ENCODE measurements at places on chromosomes 4 and X.

DNA sequence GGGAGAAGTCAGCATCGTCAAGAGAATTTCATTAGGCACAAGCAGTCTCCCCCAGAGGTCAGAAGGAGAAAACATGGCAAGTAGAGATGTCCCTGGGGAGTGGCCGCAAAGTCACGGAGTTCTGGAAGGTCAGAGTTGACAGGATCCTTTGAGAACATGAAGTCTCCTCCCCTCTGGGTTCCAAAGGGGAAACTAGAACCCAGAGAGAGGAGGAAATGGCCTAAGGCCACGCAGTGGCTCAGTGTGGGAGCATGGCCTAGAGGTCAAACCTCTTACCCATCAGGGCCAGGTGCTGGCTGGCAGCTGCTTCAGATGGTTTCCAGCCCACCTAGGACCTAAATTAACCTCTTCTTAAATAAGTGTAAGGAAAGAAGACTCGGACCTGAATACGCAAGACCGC lies 884 bp downstream of the IDH3G start:
- no peak for DNase-seq

GRCh38 chrX:31038575-31039326 lies 33.1 kb downstream of the FTHL17 start:
- DNase-seq: no peak

DNA sequence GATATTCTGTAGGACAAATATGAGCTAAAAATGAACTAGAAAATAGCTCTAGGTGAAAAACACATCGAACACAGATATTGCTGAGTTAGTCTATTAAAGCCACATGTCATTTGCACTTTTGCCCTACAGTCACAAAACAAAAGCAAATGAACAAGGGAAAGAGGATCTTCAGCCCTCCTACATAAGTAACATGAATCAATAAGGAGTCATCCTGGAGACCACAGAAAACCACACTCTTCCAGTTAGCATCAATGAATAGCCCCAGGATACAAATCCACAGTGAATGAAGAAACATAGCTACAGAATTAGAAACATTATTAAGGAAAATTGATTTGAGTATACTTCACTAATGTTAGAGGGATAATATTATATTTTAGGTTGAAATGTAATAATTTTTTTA lies 311.4 kb downstream of the MAPK10 start:
- no peak for DNase-seq

- no peak for DNase-seq
Measured at GRCh38 chr4:138952411-138952810, 63.2 kb upstream of the NOCT start.

DNA sequence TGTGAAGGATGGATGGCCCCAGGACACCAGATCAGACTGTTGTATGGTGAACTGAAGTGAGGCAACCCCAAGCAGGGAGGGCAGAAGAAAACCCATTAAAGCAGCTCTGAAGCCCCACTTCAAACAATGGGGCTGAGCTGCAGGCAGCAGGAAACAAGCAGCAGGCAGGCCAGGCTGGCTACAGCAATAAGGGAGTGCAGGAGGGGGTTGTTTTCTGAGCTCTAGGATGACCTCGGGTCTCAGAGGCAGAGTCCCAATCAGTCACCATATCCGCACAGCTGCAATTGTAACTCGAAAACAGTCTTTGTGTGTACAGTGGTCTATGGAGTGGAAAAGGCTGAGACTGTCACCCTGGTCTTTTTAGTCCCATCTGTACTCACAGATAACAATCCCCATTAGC lies 90.4 kb downstream of the COL4A6 start:
- peak; percentile 48 for DNase-seq

- DNase-seq: no peak
Measured at GRCh38 chrX:40057405-40057804, 40.4 kb downstream of the BCOR start.

DNA sequence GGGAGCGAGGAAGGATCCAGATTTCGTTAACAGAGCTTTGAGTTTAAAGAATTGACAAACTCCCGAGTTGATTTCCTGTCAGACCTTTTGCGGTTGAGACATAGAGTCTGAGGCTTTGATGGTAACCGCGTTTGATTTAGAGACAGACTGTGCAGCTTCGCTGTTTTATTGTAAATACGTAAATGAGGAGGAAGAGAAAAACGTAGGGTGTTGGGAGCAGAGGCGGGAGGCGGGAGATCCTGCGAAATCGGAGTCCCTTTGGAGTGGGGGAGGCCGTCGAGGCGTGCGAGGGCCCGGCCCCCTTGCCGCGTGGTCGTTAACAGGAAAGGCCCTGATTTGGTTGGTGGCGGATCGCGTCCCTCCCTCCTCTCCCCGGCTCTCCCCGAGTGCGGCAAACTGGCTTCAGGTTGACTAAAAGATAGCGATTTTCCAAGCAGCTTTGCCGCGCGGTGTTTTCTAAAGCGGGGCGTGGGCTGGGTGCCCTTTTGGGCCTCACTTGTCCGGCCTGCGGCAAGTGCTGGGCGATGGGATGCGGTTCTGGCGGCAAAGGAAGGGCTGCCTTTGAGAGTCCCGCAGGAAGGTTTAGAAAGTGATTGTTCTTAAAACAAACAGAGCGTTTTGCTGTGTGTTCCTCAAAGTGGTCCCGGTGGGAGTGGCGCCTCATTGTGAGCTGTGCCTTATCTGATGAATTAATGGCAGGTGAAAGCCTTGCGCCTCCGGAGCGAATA lies 857 bp downstream of the SCML1 start:
- no peak for DNase-seq

DNA sequence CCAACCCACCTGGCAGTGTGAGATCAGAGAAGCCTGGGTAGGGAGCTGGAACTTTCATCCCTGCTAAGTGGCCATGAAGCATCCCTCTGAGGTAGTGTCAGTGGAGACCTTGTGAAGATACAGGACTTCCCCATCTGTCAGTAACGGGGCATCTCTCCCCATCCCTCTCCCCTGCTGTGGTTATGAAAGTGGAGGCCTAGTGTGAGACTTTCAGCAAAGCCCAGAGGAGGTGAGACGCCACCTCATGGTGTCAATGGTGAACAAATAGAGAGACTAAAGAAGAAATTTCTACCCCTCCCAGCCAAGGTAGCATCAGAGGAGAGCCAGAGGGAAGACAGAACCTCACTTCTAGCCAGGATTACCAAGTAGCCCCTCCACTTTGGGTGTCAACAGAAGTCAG lies 150.2 kb downstream of the VEGFC start:
- DNase-seq: no peak

DNA sequence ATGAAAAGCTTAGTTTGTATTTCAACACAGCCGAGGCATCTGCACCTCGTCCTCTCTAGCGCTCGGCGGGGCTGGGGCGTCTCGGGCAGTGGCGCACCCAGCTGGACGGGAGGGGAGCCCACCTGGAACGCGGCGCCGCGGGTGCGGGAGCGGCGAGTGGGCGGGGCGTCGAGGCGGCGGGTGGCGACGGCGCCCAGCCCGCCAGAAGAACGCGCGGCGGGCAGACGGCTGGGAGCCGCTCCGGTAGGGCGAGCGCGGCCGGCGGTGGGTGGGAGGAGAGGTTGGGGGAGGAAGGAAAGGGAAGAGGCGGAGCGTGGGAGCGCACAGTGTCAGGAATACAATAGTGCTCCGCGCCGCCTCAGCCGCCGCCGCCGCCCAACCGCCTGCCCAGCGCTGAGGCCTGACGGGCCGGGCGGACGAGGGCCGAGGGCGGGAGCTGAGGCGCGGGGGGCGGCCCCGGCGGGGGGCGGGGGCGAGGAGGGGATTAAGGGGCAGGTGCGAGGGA lies at the start of gene JADE3:
JADE3 (plus strand) TSS at position 324 of the 505 bp plus-strand sequence. CDS start 72,474 bp downstream, outside the sequence.
- DNase-seq: peak; percentile 23

- DNase-seq: no peak
Measured at GRCh38 chr4:149409146-149409545, 406.5 kb downstream of the IQCM start.

DNA sequence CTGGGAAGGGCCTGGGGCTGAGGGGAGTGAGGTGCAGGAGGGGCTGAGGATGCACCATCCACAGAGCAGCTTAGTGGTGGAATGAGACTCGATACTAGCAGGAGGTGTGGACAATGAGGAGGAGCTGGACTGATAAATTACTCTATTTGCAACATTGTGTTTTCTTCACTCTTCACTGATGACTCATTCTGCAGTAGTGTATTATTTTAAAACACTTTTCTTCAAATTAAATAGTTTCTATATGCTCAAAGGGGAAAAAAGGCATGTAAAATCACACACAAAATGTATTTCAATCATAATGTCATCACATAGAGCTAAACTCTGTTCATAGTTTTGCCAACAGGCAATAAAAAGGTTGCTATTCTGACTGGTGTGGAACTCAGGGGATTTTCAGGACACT lies 467.0 kb upstream of the CTSO start:
- DNase-seq: no peak

DNA sequence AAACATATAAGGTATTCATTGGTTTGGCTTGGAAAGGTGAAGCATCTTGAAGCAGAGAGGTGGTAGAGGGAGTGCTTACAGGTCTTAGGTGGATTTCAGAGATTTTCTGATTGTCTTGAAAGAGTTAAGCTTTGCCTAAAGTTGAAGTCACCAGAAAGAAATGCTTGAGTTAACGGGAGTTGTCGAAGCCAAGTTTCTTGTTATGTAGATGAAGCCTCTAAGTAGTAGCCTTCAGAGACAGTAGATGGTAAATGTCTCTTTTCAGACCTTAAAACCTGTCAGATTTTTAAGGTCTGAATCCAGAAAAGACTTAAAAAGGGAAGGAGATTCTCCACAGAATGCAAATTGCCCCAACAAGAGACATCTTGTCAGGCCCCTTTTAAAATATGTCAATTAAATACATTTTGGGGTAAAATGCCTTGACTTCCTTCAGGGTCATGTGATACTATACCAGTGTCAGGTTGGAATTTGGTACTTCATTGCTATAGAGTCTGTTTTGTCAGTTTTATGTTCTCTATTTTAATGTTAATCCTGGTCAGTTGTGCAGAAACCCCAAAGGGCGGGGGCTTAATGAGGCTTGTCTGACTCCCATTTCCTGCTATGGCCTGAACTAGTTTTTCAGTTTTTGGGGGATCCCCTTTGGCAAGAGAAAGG lies 81.0 kb downstream of the PCDH18 start:
- DNase-seq: no peak

DNA sequence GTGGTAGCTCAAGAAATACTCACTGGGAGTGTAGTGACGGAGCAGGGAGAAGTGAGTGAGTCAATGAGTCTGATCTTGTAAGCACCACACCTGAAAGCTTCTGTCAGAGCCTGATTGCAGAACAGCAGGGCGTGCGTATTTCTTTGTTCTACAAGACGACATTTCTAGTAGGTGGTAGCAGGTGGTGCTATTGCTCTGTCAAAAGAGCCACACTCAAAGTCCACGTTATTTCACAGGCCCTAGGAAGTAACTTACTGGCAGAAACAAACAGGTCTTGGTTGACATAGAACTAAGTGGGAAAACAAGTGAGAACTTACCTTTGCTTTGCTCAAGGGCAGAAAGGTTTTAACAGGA lies 46.4 kb upstream of the SPRY1 start:
- DNase-seq: no peak

DNA sequence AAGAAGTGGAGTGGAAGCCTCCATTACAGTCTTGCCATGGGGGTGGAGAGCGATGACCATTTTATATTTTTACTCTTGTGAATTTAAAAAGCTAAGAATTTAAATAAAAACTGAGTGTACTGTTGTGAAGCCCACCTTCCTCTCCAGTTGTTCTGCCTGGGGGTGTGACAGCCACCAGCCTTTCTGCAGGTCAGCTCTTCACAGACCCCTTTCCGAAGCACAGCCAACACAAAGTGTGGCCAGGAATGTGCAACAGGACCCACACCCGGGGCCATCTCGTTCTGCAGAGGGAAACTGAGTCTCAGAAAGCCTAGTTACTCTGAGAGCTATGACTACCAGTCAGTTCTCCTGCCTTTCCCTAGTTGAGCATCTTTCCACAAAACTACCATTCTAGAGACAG lies 1.4 kb downstream of the GRPEL1 start:
- no peak for DNase-seq

GRCh38 chr4:184359888-184360287 lies 114.5 kb downstream of the IRF2 start:
- no peak for DNase-seq

GRCh38 chrX:132444936-132445335 lies 43.9 kb downstream of the MBNL3 start:
- no peak for DNase-seq

DNA sequence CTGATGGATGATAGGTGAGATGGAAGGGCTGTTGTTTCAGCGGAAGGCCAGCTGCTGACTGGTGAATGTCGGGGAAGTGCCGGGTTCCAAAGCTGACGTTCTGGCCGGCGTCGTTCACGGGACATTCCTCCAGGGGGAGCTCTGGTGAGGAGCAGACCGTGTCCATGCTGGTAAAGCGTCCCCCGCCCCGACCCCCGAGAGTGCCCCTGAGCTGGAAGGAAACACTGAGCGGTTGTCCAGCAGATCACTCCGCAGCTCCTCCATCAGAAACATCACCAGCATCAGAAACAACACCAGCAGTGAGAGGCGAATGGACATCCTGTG lies 18.6 kb upstream of the ADRA2C start:
- DNase-seq: no peak

GRCh38 chrX:72079607-72080006 lies 52.1 kb downstream of the RTL5 start:
- no peak for DNase-seq
